ENCODE measurements at places on chromosomes 5 and 9. TPM values are rescaled to one million over a fixed set of nuclear protein-coding genes. Genes with fewer than 3 reads are reported as not detected.
A peak's percentile ranks its signal among the peaks of the same experiment; 100 is the strongest.

Gene DPYSL3
- 51.1 TPM for total RNA-seq

Gene GNA14
- 2.7 TPM for total RNA-seq

Gene ACTBL2
- not detected for total RNA-seq

DNA sequence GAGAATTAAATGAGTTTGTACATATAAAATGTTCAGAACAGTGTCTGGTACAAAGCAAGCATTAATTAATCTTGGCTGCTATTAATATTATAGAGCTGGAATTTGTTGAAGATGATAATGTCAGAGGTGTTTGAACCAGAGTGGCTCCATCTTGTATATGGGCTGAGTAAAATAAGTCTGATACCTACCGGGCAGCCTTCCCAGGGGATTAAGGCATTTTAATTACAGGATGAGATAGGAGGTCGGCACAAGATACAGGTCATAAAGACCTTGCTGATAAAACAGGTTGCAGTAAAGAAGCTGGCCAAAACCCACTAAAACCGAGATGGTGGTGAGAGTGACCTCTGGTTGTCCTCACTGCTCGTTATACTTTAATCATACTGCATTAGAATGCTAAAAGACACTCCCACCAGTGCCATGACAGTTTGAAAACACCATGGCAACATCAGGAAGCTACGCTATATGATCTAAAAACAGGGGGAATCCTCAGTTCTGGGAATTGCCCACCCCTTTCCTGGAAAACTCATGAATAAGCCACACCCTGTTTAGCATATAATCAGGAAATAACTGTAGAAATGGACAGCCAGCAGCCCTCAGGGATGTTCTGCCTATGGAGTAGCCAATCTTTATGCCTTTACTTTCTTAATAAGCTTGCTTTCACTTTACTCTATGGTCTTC lies 90.2 kb downstream of the PLK2 start:
- no peak for DNase-seq

- no peak for DNase-seq
Measured at GRCh38 chr9:114176624-114177291, 21.4 kb downstream of the COL27A1 start.

- DNase-seq, result no peak
Measured at GRCh38 chr9:7300484-7300883, 499.1 kb downstream of the DMAC1 start.

DNA sequence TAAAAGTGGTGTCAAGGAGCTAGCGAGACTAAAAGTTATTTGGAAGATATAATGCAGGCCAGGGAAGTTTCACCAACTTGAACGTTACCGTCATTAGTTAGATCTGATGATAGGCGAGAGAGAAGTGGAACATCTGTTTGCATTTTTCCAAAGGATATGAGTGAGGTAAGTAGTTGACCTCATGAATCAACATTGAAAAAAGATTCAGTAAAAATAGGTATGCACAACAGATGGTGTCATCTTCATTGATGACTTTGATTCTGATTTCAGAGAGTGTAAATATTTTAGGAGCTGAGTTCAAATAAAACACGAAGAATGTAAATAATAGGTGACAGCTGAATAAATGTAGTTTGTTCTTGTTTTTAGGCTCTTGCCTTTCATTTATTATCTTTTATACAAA lies 998.9 kb upstream of the CDH6 start:
- DNase-seq, result no peak

GRCh38 chr5:10556893-10557746 lies 6.8 kb upstream of the ANKRD33B start:
- DNase-seq, result peak; percentile 38

DNA sequence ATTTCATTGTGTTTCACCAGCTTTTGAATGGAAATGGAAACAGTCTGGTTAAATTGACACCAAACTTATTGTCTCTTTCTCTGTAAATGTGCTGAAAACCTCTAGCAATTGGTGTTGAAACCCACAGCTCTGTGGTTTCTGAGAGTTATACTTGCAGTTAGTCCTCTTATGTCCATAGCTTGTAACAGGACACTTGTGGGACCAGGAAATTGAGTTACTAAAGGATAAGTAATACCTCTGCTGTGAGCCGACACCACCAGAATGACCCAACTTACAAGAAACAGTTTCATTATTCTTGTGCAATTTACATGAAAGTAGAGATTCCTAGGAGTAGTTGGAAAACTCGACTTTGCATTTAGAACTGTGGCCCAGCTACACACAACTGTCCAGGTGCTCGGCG lies 191.5 kb downstream of the CFAP90 start:
- no peak for DNase-seq

DNA sequence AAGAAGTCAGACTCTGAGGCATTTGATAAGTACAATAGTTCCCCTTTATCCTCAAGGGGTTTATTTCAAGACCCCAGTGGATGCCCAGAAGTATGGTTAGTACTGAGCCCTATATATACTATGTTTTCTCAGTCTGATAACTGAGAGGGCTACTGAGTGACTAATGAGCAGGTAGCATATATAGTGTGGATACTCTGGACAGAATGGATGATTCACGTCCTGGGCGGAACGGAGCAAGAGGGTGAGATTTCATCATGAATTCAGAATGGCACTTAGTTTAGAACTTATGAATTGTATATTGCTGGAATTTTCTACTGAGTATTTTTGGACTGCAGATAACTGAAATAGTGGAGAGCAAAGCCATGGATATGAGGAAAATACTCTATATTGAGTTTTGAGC lies 457.6 kb downstream of the PLK2 start:
- DNase-seq, result no peak

GRCh38 chr5:145991044-145991575 lies 54.7 kb downstream of the SH3RF2 start:
- no peak for DNase-seq

DNA sequence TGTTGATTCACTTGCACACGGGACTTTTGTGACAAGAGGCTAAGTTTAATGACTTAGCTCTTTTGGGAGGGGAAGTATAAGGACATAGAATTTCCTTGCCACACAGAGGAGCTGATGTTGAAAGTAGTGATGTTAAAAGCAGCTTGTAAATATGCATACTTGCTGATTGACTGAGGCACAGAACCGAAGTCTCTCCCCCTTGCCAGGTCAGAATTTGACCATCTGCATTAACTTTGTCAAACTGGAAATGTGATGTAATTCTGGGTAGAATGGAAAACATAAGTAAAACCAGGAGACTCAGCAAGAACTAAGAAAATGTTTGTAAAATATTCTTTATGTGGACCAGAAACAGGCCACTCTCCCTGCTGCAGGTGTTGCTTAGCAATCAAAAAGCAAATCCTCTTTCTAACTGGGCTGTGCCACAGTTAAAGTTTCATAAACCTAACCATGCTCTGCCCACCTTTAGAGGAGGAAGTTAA lies 284.2 kb downstream of the NR3C1 start:
- no peak for DNase-seq

GRCh38 chr5:137470111-137470920 lies 28.8 kb downstream of the SPOCK1 start:
- DNase-seq, result no peak

All from cardiac septum (tissue), 1 donor.